ENCODE measurements at places on chromosomes 5 and 9. TPM values are rescaled to one million over a fixed set of nuclear protein-coding genes. Genes with fewer than 3 reads are reported as not detected.
A peak's percentile ranks its signal among the peaks of the same experiment; 100 is the strongest.

DNA sequence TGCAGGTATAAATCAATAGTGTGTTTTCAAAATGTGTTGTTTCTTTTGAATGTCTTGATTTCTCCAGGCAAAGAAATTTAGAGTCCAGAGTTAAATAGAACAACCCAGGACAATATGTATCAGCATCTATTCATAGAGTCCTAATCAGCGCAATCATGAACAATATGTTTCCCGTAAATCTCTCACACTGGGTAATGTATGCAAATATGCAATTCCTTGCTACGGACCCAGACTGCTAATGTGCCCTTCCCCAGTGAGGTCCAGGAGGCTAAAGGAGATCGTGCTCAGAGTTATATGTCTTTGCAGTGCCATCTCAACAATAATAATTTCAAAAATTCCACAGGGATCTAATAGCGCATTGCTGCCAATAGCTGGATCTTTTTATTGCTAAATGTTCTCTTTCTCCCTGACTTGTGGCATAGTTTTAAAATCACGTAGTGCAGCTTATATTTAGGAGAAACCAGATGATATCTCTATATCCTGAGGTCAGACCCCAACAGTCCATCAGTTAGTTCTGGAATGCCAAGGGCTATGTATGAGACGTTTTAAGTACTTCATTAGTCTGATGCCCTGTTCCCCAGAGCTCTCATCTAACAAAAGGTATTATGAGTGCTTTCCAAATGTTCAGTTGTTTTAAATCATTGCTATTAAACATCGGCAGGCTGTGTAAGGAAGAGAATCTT lies 145.1 kb downstream of the MARCHF11 start:
- H3K27me3 ChIP-seq: no peaks in the 10 kb centered on the region
- DNase-seq: no peak
- no peaks in the 10 kb centered on the region for H3K36me3 ChIP-seq
- H3K4me3 ChIP-seq: no peak overlapping the region
- H3K27ac ChIP-seq: no peak overlapping the region
- no peaks in the 10 kb centered on the region for H3K4me1 ChIP-seq

- no peak overlapping the region for H3K27ac ChIP-seq
- H3K4me1 ChIP-seq: no peaks in the 10 kb centered on the region
- no peaks in the 10 kb centered on the region for H3K36me3 ChIP-seq
- no peak for DNase-seq
These were observed 1.7 kb downstream of the KCNT1 start for GRCh38 chr9:135703726-135704125.

DNA sequence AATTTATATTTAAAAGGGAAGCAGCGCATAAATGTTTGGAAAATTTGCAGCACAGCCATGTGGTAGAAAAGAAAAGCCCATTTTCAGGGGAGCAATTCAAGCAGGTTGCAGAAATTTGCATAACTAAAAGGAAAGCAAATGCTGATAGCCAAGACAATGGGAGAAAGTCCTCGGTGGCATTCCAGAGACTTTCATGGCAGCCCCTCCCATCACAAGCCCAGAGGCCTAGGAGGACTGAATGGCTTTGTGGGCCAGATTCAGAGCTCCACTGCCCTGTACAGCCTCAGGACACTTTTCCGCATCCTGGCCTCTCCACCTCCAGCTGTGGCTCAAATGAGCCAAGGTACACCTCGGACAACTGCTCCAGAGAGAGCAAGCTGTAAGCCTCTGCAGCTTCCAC lies 462.9 kb downstream of the CDK5RAP2 start:
- H3K4me3 ChIP-seq: no peak overlapping the region
- H3K36me3 ChIP-seq: no peaks in the 10 kb centered on the region
- no peaks in the 10 kb centered on the region for H3K27me3 ChIP-seq
- no peaks in the 10 kb centered on the region for H3K4me1 ChIP-seq

DCTN4 gene
- 41.0 TPM for total RNA-seq

LIFR gene
- 0.20 TPM for total RNA-seq

DNA sequence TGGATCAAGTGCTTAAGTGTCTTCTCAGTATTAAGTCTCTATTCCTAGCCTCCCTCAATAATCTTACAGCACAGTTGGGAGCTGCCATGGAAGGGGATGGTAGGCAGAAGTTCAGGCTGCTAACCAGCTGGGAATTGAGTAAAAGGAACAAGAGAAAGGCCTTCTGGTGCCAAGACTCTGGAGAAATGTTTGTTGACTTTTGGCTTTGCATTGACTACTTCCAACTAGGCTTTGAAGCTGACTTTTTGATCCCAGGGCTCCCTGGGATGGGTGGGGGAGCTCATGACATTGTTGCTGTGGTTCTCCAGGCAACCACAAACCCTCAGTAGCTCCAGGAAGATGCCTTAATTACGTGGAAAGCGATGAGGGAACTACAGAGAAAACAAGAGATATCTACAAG lies 85.2 kb upstream of the HTR4 start:
- peaks cover 26% of the 10 kb centered on the region for H3K27me3 ChIP-seq
- no peaks in the 10 kb centered on the region for H3K36me3 ChIP-seq
- no peaks in the 10 kb centered on the region for H3K4me1 ChIP-seq
- DNase-seq: no peak
- H3K27ac ChIP-seq: no peak overlapping the region

DNA sequence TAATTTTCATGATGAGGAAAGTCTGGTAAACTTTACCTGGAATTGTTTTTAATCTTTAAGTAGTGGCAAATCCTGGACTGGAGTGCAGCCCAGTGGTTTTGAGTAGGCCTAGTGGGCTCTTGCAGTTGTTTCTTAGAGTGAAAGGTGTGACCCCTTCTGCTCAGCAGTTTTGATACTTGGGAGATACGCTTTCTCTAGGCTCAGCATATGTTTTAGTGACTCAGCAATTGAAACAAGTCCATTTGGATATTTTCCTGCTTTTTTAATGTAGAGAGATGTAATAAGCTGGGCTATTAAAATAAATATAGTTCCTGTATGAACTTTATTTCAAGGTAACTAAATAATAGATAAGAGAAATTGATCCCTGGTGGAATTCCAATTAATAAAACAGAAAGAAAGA lies 6.0 kb downstream of the POLR3G start:
- no peaks in the 10 kb centered on the region for H3K27me3 ChIP-seq
- no peak overlapping the region for H3K27ac ChIP-seq
- peaks cover 25% of the 10 kb centered on the region for H3K36me3 ChIP-seq
- H3K4me1 ChIP-seq: peaks cover 11% of the 10 kb centered on the region

- peaks cover 18% of the 10 kb centered on the region for H3K27me3 ChIP-seq
- peak overlapping the region; percentile 44 for H3K4me3 ChIP-seq
- peaks cover 34% of the 10 kb centered on the region for H3K4me1 ChIP-seq
- peak; percentile 64 for DNase-seq
These were observed 31.1 kb downstream of the SEC61B start for GRCh38 chr9:99253134-99253533.

DNA sequence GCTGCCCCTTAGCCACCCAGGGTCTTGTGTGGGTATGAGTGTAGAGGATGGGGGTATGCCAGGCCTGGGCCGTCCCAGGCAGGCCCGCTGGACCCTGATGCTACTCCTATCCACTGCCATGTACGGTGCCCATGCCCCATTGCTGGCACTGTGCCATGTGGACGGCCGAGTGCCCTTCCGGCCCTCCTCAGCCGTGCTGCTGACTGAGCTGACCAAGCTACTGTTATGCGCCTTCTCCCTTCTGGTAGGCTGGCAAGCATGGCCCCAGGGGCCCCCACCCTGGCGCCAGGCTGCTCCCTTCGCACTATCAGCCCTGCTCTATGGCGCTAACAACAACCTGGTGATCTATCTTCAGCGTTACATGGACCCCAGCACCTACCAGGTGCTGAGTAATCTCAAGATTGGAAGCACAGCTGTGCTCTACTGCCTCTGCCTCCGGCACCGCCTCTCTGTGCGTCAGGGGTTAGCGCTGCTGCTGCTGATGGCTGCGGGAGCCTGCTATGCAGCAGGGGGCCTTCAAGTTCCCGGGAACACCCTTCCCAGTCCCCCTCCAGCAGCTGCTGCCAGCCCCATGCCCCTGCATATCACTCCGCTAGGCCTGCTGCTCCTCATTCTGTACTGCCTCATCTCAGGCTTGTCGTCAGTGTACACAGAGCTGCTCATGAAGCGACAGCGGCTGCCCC lies 2.6 kb downstream of the SLC35A4 start:
- no peaks in the 10 kb centered on the region for H3K27me3 ChIP-seq
- peaks cover 35% of the 10 kb centered on the region for H3K36me3 ChIP-seq
- peaks cover 61% of the 10 kb centered on the region for H3K4me1 ChIP-seq
- peak overlapping the region; percentile 87 for H3K27ac ChIP-seq
- H3K4me3 ChIP-seq: no peak overlapping the region

DNA sequence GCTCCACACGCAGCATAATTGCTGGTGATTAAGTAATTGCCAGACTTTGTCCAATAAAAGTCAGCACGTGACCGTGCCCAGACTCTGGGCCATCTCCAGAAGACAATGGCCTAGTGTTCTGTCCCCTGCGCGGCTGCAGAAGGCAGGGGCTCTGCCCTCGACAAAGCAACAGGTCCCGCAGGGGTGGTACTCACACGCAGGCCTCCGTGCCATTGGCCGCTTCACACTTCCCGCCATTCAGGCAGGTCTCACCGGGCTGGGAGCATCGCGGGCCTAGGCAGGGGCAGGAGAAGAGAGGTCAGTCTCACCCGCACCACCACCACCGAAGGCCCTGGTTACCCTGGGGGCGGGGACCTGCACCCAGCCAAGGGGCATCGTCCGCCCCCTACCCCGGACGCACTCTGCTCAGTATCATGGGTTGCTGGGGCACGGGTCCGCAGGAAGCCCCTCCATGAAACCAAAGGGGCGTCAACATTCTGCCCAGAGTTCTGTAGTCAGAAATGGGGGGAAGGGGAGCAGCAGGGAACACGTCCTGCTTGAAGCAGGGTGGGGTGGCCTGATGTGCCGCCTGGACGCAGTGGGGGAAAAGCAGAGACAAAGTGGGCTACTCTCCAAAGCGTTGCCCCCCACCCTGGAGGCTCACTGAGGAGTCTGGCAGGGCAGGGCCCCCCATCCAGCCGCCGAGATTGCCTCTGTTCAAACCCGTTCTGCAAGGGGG lies 1.9 kb downstream of the NOTCH1 start:
- peak overlapping the region; percentile 94 for H3K4me3 ChIP-seq
- H3K36me3 ChIP-seq: peaks cover 26% of the 10 kb centered on the region
- H3K27ac ChIP-seq: peak overlapping the region; percentile 95

- H3K27me3 ChIP-seq: no peaks in the 10 kb centered on the region
- no peak overlapping the region for H3K4me3 ChIP-seq
- no peak for DNase-seq
- H3K4me1 ChIP-seq: no peaks in the 10 kb centered on the region
- H3K27ac ChIP-seq: no peak overlapping the region
- peaks cover 3% of the 10 kb centered on the region for H3K36me3 ChIP-seq
These were observed 96.2 kb downstream of the KLHL3 start for GRCh38 chr5:137639645-137640044.

GRCh38 chr5:149213264-149213880 lies 58.3 kb upstream of the AFAP1L1 start:
- no peaks in the 10 kb centered on the region for H3K36me3 ChIP-seq
- H3K27ac ChIP-seq: no peak overlapping the region
- H3K4me3 ChIP-seq: no peak overlapping the region
- no peak for DNase-seq
- H3K4me1 ChIP-seq: peaks cover 11% of the 10 kb centered on the region

DNA sequence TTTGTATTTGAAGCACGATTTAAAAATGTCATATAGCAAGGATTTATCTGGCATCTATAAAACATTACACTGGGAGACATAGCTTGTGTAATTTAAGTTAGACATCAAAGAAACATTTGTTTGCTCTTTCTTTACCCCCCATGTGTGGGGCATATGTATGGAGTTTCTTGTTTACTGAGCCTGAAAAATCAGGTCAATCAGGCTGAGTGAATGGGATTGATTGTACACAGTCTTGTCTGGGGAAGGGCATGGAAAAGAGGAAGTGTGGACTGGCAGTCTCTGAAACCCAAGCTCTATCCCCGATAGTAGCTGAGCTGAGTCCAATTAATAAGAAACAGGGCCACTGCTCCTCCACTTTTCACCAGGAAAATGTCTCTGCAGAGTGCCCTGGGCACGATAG lies 49.4 kb downstream of the SLC46A2 start:
- no peaks in the 10 kb centered on the region for H3K27me3 ChIP-seq
- no peak overlapping the region for H3K4me3 ChIP-seq
- no peak for DNase-seq
- H3K36me3 ChIP-seq: peaks cover 4% of the 10 kb centered on the region
- H3K4me1 ChIP-seq: peaks cover 6% of the 10 kb centered on the region

- no peaks in the 10 kb centered on the region for H3K27me3 ChIP-seq
- no peaks in the 10 kb centered on the region for H3K4me1 ChIP-seq
- H3K36me3 ChIP-seq: no peaks in the 10 kb centered on the region
- DNase-seq: no peak
These were observed 308.1 kb downstream of the CTNND2 start for GRCh38 chr5:11596185-11596584.

- no peak for DNase-seq
These were observed 218.3 kb downstream of the MEF2C start for GRCh38 chr5:88664645-88665044.

- H3K4me3 ChIP-seq: no peak overlapping the region
- peaks cover 2% of the 10 kb centered on the region for H3K27me3 ChIP-seq
- no peak for DNase-seq
- no peak overlapping the region for H3K27ac ChIP-seq
These were observed 194.8 kb downstream of the SYK start for GRCh38 chr9:90996154-90997065.

- H3K4me3 ChIP-seq: no peak overlapping the region
- no peaks in the 10 kb centered on the region for H3K36me3 ChIP-seq
- no peaks in the 10 kb centered on the region for H3K4me1 ChIP-seq
- H3K27me3 ChIP-seq: peaks cover 23% of the 10 kb centered on the region
- no peak for DNase-seq
These were observed 61.7 kb downstream of the TRIO start for GRCh38 chr5:14204785-14205321.
